ENCODE measurements at places on chromosomes 5 and 9. TPM values are rescaled to one million over a fixed set of nuclear protein-coding genes. Genes with fewer than 3 reads are reported as not detected.

IFNA21 gene
- not detected for total RNA-seq

ERBIN gene
- 20.8 TPM for total RNA-seq

NOXA1 gene
- total RNA-seq = 1.0 TPM

SH3TC2 gene
- total RNA-seq = 0.87 TPM

KCNIP1 gene
- total RNA-seq = not detected

TEX53 gene
- total RNA-seq = not detected

MTX3 gene
- total RNA-seq = 5.9 TPM

NR2F1 gene
- 5.0 TPM for total RNA-seq

FSTL4 gene
- total RNA-seq = 4.0 TPM

TAF11L10 gene
- total RNA-seq = not detected

WDR31 gene
- 1.1 TPM for total RNA-seq

CTNNA1 gene
- 212 TPM for total RNA-seq

GABRA6 gene
- total RNA-seq = not detected

PIGO gene
- 53.4 TPM for total RNA-seq

ECSCR gene
- total RNA-seq = not detected

ZDHHC21 gene
- total RNA-seq = 4.5 TPM

HEMGN gene
- not detected for total RNA-seq

PLPPR1 gene
- total RNA-seq = not detected

SPATA31A3 gene
- not detected for total RNA-seq

HAPLN1 gene
- not detected for total RNA-seq

HTR1A gene
- not detected for total RNA-seq

MARCOL gene
- not detected for total RNA-seq

CCL27 gene
- total RNA-seq = not detected

TCF7 gene
- 16.6 TPM for total RNA-seq

ADGRV1 gene
- total RNA-seq = 0.75 TPM

AMACR gene
- total RNA-seq = 14.1 TPM

PCDH12 gene
- not detected for total RNA-seq

Data from A549 treated with CpdA at 1 μM for 4 hours (cell line).